ENCODE measurements at places on chromosomes 3 and 15.

DNA sequence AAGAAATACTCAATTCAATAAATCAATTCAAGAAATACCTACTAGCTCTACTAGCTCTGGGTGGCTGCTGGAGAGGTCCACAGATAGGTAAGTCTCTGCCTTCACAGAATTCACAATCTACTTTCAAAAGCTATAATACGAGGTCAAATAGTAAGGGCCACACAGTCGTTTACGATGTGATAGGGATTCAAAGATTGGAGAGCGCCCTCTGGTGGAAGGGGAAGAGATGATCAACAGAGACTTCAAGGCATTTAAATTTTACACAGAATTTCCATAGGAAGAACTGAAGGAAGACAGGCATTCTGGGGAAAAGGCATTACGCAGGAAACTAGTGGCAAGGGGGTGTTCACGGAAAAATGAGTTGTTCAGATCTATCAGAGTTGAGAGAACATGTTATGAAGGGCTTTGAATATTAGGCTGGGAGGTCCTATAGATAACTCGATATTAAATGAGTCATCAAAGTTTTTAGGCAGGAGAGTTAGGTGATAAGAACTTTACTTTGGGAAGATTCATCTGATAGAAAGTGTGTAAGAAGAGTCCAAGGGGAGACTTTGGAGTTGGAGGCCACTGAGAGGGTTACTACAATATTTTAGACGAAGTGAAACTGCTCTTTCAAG, 128.8 kb downstream of the FRMD5 start:
- DNase-seq, result peak; percentile 63

GRCh38 chr3:32399030-32399620, 7.5 kb downstream of the CMTM7 start:
- DNase-seq, result no peak

DNA sequence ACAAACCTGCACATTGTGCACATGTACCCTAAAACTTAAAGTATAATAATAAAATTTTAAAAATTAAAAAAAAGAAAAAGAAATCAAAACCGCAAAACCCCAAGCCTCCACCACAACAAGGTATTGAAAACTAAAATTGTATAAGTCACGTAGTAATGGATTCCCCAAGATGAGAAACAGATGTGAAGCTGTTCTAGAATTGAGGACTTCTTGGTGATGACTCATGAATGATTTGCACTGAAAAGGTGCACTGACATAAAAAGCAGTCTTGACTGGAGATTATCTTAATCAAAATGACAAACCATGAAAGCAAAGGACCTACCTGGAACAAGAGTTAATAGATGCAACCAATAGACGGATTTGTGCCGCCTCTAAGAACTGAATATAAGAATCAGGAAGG, 225.8 kb downstream of the MYRIP start:
- DNase-seq, result no peak

- DNase-seq, result peak; percentile 1
Measured at GRCh38 chr15:94924971-94925598, 693.7 kb downstream of the MCTP2 start.

- DNase-seq, result no peak
Measured at GRCh38 chr3:195384952-195385351, 57.9 kb downstream of the ACAP2 start.

DNA sequence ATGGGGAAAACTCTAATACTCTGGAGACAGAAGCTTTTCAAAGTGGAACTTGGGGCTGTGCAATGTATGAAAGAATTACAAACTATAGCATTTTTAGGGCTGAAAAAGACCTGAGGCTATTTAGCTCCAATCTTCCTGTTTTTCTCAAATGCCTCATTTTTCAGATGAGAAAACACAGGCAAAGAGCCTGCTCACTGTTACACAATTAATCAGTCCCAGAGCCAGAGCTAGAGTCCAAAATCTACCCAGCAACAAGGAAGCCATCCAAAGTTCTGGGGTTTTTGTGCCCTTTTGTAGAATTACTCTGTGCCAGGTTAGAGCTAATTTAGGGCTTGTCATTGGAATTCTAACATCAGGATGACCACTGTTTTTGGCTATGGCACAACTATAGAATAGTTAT, 45.5 kb downstream of the GPR149 start:
- no peak for DNase-seq

DNA sequence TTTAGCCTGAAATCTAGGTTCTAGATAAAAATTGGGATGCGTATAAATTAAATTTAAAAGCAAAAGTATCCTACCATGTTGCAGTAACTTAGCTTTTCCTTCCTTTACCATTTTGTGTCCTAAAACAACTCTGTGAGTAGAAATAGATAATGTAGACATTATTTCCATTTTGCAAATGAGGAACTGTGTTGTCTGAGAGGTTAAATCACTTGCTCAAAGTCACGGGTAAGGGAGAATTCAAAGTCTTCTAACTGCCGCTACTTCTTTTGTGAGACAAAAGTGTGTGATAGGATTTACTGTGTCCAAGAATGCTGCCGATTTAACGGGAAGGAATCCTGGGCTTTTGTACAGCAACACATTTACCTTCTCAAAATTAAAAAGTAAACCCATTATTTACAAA, 40.7 kb downstream of the MYO1E start:
- DNase-seq, result no peak

DNA sequence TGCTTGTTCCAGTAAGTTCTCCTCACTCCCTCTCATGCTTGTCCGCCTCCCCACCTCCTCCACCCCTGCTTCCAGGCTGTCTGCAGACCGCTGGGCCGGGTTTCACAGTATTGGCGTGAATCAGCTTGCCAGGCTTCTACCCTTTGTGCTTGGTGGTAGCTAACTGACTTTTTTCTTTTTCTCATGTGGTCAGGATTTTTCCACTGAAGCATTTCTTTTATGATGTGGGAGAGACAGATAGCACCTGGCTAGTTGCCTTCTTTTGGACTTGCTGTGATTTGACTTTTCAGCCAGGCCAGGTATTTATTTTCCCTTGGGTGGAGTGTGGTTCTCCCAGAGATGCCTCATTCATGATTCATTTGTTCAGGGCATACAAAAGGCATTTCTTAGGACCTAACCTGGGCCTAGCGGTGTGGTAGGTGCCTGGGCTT, 60.6 kb downstream of the ST6GAL1 start:
- DNase-seq, result peak; percentile 84

DNA sequence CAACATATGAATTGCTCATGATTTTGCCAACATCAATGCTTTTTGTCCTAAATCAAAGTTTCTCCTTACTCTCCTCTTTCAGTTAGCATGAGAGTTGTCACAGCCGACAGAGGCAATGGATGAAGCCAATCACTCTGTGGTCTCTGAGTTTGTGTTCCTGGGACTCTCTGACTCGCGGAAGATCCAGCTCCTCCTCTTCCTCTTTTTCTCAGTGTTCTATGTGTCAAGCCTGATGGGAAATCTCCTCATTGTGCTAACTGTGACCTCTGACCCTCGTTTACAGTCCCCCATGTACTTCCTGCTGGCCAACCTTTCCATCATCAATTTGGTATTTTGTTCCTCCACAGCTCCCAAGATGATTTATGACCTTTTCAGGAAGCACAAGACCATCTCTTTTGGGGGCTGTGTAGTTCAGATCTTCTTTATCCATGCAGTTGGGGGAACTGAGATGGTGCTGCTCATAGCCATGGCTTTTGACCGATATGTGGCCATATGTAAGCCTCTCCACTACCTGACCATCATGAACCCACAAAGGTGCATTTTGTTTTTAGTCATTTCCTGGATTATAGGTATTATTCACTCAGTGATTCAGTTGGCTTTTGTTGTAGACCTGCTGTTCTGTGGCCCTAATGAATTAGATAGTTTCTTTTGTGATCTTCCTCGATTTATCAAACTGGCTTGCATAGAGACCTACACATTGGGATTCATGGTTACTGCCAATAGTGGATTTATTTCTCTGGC, 2.5 kb downstream of the OR4F6 start:
- DNase-seq, result no peak

DNA sequence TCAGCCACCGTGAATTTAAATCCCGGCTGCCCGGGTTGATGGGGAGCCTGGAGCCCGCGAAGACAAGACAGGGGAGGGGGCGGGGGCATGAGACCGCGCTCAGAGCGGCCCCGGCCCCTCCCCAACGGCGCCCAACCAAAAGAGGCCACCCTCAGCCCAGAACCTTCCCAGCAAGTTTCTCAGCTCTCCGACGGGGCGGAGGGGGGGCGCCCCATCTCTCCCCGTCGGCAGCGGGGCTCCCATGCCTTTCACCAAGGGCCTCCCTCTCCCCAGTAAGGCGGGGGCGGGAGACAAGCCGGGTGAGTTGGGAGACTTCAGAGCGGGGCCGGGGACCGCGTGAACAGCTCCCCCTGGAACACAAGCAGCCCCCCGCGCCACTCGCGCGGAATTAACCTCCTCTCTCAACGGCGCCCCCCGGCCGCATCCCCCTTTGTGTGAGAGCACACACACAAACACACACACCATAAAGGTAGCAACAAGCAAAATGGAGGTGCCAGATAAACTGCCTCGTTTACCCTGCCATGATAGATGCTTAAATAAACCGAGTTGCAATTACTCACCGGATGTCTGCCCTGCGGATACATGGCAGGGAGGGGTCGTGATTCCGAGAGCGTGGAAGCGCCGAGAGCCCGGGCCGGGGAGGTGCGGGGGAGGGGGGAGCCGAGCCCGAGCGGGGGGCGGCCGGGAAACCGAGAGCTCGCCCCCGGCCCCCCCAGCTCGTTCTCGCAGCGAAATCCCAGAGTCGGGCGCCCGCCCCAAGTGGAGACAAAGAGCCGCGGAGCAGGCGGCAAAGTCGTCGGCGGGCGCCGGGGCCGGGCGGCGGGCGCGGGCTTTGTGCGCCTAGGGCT, 1.3 kb downstream of the TLE3 start:
- peak; percentile 68 for DNase-seq

- peak; percentile 43 for DNase-seq
Measured at GRCh38 chr15:83206526-83207008, 1.1 kb downstream of the HDGFL3 start.

- DNase-seq, result no peak
Measured at GRCh38 chr3:18438586-18438985, 13.4 kb upstream of the SATB1 start.

DNA sequence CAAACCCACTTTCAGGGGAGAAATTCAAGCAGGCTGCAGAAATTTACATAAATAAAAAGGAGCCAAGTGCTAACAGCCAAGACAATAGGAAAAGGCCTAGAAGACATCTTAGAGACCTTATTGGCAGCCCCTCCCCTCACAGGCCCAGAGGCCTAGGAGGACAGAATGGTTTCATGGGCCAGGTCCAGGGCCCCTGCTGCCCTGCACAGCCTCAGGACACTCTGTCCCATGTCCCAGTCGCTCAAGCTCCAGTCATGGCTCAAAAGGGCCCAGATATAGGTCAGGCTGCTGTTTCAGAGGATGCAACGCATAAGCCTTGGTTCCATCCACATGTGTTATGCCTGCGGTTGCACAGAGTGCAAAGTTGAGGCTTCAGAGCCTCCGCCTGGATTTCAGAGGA, 55.8 kb downstream of the SLC41A3 start:
- no peak for DNase-seq

DNA sequence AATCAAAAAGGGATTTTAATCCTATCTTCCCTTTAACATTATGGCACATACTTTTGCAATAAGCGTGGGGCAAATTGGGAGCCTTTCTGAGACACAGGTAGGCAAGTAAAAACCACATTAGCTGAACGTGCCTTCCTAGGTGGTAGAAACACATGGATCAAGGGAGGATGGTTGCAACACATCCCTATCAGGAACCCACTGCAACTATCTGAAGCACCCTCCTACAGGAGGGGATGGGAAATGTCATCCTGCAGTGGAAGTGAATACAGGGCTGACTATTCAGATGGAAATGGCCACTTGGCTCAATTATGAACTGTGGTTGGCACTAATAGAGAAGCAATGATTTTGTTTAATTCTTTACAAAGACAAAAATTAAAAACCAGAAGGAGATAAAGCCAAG, 826.3 kb downstream of the FHIT start:
- no peak for DNase-seq

- no peak for DNase-seq
Measured at GRCh38 chr3:156648086-156648485, 26.3 kb upstream of the TIPARP start.

DNA sequence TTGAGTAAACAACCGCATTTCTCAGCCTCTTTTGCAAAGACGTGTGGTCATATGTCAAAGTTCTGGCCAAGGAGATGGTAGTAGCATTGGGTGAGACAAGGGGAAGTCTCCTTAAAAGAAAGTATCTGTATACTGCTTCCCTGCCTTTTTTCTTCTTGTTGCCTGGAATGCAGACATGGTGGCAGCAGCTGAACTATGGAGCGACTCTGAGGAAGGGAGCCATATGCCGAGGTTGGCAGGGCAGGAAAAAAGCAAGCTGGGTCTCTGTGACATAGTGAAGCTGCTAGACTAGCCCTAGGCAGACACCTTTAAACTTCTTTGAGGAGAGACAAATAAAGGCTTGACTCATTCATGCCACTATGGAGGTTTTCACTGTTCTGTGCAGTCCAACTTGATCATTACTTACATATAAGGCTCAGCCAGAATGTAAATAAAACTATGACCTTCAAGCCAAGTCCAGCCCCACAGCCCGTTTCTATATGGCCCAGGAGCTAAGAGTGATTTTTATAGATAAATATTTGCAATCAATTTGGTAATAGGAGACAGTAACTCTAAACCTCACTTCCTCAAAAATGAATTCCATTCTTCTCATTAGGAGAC, 30.6 kb upstream of the PRICKLE2 start:
- DNase-seq, result no peak

- DNase-seq, result peak; percentile 60
Measured at GRCh38 chr3:197490098-197491058, 65.4 kb downstream of the BDH1 start.

DNA sequence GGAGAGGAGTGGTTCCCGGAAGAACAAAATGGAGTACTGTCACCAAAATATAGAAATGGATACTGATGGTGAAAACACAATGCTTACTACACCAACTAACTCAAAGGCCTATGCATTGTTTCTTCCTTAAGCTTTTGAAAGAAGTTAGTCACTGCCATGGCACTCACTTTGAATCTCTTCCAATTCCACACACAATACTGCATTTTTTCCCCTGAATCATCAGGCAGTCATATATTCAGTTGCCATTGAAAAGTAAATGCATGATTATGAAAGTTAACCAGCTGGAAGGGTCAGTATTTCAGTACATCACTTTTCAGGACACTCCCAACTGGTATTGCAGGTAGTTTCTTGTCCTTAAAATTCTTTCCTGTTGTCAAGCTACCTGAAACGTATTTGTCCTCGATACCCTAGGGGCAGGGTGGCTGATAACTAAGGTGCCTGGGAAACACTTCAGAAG, 9.0 kb upstream of the LRRFIP2 start:
- no peak for DNase-seq

- no peak for DNase-seq
Measured at GRCh38 chr3:114770874-114771273, 376.2 kb downstream of the ZBTB20 start.

- DNase-seq, result no peak
Measured at GRCh38 chr15:85947936-85948335, 131.7 kb upstream of the AGBL1 start.

DNA sequence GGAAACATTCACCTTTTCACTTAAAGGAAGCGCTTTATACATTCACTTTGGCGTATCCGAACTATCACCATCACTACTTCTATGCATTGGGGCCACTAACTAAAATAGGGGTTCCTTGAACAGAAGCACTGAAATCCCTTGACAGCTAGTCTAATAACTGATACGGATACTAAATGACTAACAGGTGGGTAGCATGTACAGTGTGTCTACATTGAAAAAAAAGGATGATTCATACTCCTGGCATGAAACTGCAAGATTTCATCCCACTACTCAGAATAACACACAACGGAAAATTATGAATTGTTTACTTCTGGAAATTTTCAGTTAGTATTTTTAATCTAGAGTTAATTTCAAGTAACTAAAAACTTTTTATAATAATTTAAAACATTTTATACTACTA, 96.7 kb downstream of the SMARCC1 start:
- DNase-seq, result no peak

All from thyroid gland (tissue), 4 donors.